Renal pelvis (tissue), 12 donors: ENCODE measurements at places on chromosomes 11 and 22.
A peak's percentile ranks its signal among the peaks of the same experiment; 100 is the strongest.

DNA sequence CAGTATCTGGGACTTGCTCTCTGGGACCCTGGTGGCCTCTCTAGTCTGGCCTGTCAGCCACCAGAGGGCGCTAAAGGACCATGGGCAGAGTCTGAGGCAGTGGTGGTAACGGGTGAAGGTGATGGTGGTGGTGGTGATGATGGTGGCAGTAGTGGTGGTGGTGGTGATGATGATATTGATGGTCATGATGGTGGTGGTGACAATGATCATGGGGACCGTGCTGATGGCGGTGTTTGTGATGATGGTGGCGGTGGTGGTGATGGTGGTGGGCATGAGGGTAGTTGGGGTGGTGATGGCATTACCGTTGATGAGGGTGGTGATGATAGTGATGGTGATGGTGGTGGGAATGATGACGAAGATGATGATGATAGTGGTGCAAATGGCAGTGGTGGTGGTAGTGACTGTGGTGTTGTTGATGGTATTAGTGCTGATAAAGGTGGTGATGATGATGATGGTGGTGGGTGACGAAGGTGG is 16.0 kb downstream of the TRPM5 start:
- DNase-seq = no peak

GRCh38 chr22:47571616-47572015 is 809.2 kb downstream of the TBC1D22A start:
- DNase-seq = no peak

GRCh38 chr11:66479394-66480116 is 679 bp upstream of the DPP3 start:
- peak; percentile 67 for DNase-seq

DNA sequence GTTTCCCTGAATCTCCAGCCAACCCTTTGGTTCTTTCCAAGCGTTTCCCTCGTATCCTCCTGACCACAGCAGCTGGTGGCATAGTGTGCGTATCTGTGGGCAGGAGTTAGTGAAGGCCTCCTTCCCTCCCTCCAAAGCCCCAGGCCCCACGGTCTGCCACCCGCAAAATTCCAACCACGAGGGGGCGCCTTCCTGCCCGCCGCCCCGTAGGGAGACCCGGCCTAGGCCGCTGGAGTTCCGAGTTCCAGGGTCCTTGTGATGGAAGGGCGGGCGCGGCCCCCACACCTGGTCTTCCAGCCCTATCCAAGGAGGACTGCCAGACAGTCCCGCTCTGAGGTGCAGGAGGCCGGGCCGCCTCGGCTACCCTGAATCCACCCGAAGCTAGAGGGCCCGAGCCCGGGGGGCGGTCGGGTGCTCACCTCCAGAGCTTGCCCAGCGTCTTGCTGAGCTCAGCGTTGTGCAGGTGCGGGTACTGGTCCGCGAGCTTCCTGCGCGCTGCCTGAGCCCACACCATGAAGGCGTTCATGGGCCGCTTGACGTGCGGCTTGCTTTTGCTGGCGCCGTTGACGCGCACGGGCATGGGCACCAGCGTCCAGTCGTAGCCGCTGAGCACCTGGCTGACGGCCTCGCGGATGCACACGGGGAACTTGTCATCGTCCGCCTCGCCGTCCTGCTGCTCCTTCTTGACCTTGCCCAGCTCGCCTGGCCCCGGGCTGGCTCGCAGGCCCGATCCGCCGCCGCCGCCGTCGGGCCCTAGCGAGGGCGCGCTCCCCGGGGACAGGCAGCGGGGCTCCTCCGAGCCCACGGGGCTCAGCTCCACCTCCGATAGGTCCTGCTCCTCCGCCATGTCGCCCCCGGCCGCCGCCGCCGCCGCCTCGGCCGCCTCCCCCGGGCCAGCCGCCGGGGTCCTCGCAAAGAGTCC is 1.2 kb downstream of the SOX10 start:
- DNase-seq = no peak

DNA sequence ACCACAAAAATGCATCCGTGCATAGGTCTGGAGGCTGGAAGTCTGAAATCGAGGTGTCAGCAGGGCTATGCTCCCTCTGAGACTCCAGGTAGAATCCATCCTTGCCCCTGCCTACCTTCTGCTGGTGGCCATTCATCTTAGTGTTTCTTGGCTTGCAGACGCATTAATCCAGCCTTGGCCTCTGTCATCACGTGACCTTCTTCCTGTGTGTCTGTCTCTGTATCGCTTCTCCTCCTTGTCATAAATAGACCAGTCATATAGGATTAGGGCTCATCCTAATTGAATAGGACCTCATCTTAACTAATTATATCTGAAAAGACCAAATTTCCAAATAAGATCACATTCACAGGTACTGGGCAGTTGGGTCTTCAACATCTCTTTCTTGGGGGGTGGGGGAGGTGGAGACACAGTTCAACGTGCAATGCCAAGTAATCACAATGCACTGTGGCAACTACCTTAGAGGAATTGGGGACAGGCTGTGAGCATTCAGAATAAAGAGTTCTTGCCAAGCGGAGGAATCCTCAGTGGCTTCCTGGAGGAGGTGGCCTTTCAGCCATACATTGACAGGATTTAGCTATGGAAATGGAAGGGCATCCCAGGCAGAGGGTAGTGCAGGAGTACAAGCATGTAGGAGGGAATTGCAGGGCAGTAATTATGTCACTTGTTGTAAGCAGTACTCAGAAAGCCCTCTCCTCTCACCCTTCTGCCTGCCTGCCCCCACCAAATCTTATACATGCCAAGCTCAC is 96.2 kb upstream of the SYT13 start:
- DNase-seq = no peak

GRCh38 chr22:25953919-25954318 is 211.9 kb downstream of the MYO18B start:
- no peak for DNase-seq

DNA sequence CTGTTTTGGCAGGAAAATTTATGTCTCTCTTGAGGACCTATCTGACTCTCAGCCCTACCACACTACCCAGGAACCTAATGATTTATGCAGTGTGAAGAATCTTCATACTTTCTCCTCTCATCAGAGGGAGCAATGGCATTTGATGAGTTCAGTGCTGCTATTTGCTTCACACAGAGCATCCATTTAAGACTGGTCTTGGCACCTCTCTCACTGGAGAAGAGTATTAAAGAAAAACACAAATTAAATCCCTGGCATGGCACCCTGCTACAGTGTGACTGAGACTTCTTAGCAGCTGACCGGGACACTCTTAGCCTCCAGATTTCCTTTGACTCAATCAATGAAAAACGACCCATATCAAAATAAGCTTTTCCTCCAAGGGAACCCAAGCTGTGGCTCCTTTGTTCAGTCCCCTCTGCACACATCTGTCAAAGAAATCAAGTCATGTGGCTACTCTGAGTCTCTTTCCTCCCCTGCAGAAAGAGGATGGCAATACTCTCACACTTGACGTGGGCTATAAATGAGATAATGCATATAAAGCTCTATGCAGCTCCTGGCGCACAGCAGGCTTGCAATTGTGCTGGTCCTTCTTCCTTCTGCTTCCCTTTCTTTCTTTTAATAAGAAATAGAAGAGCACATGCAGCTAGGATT is 186.1 kb upstream of the E2F8 start:
- DNase-seq = no peak

- DNase-seq = no peak
Measured at GRCh38 chr11:12901874-12902481, 107.1 kb upstream of the RASSF10 start.

GRCh38 chr11:84923489-84923888 is 703.7 kb downstream of the DLG2 start:
- no peak for DNase-seq

DNA sequence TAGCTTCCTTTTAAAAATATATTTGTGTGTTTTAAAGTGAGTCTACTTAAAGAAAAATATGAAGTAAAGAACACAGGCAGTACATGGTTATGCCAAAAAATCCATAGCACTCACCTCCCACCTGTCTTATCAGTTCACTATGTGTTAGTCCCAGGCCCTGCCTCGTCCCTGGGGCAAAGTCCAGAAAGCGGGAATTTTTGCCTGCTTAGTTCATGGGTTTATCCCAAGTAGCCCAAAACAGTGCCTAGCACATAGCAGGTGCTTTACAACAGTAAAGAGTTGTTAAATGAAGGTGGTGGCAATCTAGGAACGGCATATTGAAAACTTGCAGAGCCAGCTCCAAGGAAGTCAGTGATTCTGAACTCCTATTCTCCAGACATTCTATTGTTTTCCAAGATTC is 154.0 kb downstream of the MN1 start:
- DNase-seq = no peak

DNA sequence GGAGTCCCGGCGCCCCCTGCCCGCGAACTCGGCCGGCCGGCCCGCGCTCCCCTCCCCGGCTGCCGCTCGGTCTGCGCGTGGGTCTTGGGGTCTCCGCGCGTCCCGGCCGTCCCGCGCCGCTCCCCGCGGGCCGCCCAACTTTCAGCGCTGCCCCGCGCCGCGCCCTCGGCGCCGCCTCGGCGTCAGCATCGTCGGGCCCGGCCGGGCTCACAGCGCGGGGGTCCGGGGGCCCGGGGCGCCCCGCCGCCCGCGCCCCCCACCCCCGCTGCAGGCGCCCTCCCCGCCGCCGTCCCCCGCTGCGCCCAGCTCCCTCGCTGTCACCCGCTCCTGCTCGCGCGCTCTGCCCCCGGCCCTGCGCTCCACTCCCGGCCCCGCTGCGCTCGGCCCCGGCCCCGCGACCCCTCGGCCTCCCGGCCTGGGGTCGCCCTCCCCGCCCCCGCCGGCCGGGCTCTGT is at the start of gene KCNJ4:
TSS of gene KCNJ4 (minus strand) at position 124 of the 454 bp plus-strand sequence. CDS start 27,067 bp downstream, outside the sequence.
- no peak for DNase-seq

DNA sequence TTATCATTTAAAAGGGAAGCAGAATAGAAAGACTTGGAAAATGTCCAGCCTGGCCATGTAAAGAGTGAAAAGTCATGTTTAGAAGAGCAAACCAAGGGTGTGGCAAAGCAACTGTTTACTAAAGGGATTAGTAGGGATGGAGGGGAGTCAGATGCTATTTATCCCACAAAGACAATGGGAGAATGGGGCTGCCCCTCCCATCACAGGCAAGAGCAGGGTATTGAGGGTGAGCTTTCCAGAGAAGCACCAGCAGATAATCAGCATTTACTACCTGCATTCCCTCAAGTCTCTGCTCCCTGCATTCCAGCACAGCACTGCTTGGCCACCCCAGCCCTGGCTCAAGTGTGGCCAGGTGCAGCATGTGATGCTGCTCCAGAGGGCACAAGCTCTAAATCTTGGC is 18.5 kb upstream of the QSER1 start:
- DNase-seq = no peak

GRCh38 chr22:50674130-50674500 is 1.5 kb downstream of the SHANK3 start:
- DNase-seq = no peak

- DNase-seq = no peak
Measured at GRCh38 chr11:102467853-102468580, 15.5 kb upstream of the TMEM123 start.

GRCh38 chr11:119772641-119773415 is 43.8 kb upstream of the NECTIN1 start:
- DNase-seq = no peak

GRCh38 chr11:82750643-82751139 is 17.0 kb upstream of the FAM181B start:
- DNase-seq = peak; percentile 64

GRCh38 chr11:44993971-44994704 is 43.5 kb upstream of the TP53I11 start:
- no peak for DNase-seq

DNA sequence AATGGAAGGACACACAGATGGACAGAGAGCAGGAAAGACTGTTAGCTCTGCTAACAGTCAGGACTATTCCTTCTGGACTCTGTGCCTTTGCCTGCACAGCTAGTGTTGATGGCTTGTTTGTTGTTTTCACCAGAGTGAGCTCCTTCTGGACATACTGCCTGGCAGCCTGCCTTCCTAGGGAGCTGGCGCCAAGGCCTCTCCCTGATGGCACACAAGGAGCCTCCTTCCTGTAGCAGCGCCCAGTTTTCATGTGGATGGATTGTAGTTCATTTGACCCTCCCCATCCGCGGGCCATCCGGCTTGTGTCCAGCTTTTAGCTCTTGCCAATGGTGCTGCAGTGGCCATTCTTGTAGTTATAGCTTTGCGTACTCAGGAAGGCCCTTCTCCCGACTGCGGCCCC is 16.6 kb upstream of the BCR start:
- DNase-seq = no peak

- DNase-seq = no peak
Measured at GRCh38 chr22:43399338-43399979, 12.4 kb upstream of the MPPED1 start.
